ENCODE measurements at places on chromosomes 7 and 10.
A peak's percentile ranks its signal among the peaks of the same experiment; 100 is the strongest.

DNA sequence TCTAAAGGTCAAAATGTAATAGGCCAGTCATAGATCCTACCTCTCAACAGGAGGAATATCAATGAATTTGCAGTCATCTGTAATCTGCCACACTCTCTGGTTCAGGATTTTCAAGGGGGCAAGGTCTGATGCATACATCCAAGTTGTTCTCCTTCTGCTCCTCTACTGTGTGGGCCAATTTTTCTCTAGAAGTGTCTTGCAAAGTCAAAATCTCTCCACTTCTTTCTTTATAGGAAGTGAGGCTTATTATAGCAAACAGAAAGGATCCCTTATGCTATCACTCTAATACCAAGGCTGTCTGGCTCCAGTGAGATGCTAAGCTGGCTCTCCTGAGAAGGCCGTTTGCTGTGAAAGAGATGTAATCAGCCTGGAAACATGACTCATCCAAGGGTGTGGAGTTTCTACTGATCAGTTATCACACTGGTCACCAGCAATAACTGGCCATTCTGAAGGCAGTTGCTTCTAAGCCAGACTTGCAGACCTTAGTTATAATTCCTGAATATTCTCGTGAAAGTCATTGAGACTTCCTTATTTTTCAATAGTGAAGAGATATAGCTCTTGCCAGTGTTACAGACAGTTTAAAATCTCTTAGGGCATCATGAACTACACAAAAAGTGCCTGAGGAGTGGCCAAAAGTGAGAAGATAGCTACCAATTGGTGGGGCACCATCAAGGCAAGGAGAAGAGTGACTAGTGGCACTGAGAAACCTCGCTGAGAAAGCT is 43.2 kb upstream of the LRGUK start:
- peak; percentile 20 for DNase-seq

DNA sequence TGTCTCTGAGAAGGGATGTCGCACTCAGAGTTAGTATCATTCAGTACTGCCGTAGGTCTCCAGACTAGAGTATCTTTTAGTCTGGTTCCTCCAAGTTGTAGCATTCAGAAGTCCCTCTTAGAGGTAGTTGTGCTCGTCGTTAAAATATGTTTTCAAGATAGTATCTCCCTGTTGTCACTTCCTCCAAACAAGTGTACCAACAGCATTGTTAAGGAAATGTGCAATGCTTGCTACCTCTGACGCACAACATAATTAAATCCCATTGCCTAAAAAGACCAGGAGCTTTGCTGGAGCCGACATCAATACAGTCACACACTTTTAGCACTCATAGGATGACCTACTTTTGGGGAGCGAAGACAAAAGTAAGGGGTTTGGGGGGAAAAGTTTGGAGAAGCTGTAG is 80.0 kb upstream of the STK17A start:
- no peak for DNase-seq

GRCh38 chr7:151352512-151352911 is 10.9 kb downstream of the NUB1 start:
- DNase-seq: no peak

- DNase-seq: no peak
These were observed at the start of gene BHLHA15 for GRCh38 chr7:98211221-98211675. Gene BHLHA15, plus strand, starts transcription at chr7:98211439. Its CDS starts 871 bp downstream, at chr7:98212310.

GRCh38 chr7:151366166-151366879 is 24.7 kb downstream of the NUB1 start:
- no peak for DNase-seq

- no peak for DNase-seq
These were observed 41.1 kb downstream of the FAM20C start for GRCh38 chr7:233249-234035.

DNA sequence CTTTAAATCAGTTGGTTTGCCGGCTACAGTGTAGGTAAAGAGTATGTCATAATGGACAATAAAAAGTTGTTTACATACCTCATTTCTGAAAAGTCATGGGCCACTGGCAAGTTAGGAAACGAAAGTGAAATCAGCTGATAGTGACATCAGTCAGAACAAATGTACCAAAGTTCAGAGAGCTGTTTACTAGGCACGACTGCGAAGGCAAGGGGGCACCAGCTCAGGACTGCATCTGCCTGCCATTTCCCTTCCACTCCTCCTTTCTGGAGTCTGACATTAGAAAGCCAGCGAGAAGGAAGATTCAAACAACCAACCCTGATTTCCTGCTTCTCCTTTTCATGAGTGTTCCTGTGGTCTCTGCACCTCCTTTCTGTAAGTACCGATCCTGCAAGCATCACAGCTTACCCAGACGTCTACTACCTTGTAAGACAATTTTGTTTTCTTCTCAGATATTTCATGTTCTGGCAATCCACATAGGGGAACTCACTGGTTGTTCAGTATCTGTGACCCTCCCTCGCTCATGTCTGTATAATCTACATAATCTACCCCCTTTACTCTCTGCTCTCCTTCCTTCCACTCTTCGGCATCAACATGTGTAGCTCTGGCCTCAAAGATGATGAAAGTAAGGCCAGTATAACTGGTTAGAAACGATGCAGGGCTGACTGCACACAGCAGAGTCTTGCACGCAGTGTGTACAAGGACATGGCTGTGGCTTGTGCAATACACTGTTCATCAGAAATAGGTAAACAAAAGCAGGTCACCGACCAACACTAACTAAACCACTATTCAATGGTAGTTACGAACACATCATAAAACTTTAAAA is at the start of gene TMEM140:
TSS of gene TMEM140 (plus strand) at position 174 of the 823 bp plus-strand sequence. CDS start 16,370 bp downstream, outside the sequence.
- DNase-seq: peak; percentile 89

DNA sequence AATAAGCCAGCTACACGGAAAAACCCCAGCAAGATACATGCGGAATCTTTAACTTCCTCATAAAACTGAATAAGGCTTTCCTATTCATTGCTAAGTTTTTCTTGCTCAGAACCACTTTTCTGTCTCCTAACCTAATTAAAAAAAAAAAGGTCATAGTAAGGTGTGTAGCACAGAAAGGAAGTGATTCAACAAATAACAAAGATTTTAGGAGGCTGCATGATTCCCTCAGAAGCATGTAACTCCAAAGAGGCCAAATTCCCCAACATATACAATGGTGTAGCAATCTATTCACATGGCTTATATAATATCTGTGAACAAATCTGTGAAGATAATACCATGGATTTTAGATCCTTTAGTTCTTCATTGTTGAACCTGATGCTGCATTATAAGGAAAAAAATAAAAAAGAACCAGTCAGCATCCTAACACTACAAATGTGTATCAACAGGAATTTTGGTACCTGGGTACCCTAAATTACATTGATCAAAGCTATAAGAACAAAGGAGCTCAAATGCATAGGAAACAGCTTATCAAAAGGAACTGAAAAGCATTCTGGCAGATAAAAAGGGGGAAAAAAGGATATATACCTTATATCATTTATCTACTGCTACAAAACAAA is 63.8 kb downstream of the IMMP2L start:
- DNase-seq: no peak

GRCh38 chr7:11228515-11228914 is 254.8 kb downstream of the PHF14 start:
- peak; percentile 54 for DNase-seq

DNA sequence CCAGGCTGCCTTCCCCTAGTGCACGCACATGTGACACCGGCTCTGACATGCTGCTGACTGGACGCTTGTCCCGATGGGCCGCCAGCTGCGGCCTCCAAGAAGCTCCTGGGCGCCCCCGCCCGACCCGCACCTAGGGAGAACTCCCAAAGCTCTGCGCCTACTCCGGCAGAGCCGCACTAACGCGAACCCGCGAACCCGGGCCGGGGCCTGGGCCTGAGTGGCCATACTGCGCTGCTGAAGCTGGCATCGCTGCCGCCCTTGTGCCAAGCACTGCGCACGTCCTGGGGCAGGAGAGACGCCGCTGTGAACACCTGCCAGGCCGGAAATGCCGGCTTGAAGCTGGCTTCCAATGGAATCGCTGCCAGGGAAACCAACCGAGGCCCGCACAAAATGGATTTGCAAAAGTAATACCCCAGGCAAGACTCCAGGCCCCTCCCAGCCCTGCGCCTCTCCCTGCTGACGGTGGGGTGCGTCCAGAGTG is 85.1 kb downstream of the WASHC2A start:
- no peak for DNase-seq

DNA sequence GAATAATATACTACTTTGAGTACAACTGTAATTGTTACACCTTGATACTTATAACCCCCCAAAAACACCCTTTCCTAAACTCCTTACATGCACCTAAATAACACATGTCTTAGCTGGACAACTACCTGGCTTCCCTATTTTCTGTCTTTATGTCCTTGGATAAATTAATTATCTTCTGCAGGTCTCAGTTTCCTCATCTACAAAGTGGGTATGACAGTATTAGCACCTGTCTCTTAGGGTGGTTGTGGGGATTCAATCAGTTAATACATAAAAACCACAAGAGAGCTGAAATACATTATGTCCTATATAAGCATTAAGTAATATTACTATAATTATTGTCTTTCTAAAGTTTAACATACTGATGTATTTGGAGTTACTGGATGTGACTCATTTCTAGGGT is 10.8 kb downstream of the STEAP2 start:
- no peak for DNase-seq

DNA sequence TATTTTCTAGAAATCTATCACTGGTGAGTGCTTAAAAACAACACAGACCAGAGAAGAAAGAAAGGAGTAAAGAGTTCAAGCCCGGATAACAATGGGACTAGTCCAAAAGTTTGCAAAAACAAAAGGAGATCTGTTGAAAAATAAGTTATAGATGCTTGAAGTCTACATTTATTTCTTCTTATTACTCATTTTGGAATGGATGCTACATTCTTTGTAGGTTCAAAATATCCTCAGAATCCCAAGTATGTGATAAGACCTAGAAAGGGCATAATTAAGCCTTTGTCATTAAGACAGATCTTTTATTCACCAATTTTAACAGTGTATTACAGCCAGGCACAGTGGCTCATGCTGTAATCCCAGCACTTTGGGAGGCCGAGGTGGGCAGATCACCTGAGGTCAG is 42.7 kb upstream of the ITGB8 start:
- DNase-seq: no peak

GRCh38 chr7:116546054-116546453 is 21.2 kb downstream of the CAV1 start:
- no peak for DNase-seq

DNA sequence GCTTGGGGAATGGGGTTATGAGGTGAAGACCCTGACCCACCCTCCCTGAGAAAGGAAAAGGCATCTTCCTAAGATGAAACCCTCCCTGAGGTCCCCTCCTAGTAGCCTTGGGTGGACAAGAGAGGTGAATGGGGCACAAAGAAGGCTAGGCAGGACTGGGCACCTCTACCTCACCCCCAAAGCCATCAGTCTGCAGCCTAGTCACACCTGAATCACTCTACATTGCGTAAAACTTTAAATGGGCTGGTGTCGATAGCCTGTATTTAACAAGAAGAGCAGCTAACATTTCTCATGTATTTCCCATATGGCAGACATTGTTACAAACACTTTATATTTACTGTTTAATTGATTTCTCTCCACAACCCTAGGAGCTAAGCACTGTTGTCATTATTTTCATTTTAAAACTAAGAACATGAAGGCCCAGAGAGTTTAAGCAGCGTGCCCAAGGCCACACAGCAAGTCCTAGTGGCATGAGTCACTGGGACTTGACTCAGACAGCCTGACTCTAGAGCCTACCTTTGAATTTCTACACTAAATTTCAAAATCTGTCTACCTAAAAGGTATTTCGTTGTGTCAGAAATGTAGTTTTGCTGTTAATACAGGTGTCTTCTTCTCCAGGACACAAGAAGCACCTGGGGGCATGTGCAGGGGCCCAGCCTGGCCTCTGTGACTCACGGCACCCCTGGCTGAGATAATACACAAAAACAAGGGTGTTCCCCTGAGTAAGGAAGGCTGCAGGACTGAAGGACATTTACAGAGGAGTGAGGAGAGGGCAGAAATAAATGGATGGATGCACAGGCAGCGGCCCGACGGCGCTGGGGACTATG is 3.4 kb downstream of the AOC1 start:
- no peak for DNase-seq

DNA sequence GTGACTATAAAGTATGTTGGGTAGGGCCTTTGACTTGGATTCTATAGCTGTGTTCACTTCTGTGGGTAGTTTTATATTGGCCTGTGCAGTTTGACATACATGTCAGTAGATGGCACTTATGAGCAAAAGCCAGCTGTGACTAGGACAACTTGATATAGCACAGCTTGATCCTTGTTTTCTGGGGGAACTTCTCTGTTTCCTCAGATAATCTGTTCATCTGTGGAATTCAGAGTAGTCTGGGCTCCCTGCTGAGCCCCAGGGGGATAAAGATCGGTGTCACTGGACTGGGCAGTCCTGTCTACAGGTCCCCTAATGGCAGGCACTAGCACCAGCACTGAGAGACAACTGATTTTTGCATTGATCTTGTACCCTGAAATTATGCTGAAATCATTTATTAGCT is 25.4 kb downstream of the CYP2C9 start:
- peak; percentile 22 for DNase-seq

DNA sequence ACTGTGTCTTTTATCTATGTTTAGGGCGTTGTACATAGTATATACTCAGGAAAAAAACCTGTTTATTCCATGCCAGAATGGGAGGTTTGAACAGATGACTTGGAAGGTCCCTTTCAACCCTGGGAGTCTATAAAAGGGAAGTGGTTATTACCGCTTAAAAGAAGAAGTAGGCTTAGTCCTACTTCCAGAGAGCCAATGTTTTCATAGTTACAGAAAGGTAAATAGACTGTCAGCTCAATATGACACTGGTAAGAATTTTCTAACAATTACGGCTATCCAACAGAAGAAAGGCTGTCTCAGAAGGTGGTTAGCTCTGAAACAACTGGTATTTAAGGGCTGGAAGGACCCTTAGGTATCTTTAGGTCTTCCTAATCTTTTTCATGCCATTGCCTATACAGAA is 1.1 kb upstream of the TFAM start:
- no peak for DNase-seq

DNA sequence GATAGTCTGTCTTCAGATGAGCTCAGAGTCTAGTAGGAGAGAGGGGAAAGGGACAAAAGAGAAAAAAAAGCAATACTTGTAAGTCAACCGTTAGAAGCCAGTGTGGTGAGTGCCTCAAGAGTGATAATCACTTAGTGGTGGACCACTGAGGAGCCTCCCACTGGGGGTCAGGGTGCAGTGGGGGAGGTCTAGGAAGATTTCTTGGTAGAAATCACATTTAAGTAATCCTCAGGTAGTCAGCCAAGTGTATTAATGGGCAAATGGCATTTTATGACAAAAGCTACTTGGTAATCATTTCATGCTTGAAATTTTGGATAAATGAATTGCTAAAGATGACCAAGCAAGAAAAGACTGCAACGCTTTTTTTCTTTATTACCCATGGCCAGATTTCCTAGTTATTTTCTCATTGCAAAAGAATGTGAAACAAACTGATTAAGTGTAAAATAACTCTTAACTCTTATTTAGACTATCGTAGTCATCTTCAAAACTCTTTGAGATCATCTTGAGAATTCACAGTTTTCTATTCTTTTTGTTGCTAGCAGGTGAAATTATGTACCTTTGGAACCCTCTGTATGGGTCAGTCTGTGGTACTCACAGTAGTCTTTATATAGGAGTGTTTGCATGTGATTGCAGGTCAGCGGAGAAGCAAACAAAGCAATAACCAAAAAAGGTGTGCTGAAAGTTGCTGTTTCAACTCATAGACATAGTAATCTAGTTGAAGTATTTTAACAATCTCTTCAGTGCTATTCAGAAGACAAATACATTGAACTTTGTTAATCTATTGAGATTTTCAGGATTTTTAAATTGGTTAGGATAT is 63.9 kb downstream of the PPP1R9A start:
- DNase-seq: peak; percentile 28

Data from fibroblast of mammary gland (primary cell).